ENCODE measurements at places on chromosomes 1 and 21.

GRCh38 chr1:2337081-2337480 lies 54.3 kb downstream of the MORN1 start:
- DNase-seq: no peak

GRCh38 chr1:10717296-10718082 lies 79.0 kb downstream of the CASZ1 start:
- no peak for DNase-seq

DNA sequence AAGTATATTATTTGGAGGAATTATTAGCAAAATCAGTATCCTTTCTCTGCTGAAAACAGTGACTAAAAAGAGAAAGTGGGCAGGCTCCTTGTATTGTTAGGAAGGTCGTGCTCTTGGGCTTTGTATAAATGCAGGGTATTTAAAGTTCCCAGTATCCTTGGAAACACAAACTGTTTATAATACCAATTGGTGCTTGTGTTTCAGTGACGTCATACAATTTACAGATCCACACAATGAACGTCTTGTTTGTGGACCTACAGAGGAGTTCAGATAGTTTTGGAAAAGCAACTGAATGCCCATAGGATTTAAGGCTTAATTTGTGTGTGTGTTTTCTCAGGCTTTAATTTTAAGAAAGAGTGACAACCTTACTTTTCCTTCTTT lies 168.2 kb downstream of the RASAL2 start:
- DNase-seq: no peak

GRCh38 chr1:99598738-99599411 lies 47.0 kb upstream of the PALMD start:
- DNase-seq: no peak

DNA sequence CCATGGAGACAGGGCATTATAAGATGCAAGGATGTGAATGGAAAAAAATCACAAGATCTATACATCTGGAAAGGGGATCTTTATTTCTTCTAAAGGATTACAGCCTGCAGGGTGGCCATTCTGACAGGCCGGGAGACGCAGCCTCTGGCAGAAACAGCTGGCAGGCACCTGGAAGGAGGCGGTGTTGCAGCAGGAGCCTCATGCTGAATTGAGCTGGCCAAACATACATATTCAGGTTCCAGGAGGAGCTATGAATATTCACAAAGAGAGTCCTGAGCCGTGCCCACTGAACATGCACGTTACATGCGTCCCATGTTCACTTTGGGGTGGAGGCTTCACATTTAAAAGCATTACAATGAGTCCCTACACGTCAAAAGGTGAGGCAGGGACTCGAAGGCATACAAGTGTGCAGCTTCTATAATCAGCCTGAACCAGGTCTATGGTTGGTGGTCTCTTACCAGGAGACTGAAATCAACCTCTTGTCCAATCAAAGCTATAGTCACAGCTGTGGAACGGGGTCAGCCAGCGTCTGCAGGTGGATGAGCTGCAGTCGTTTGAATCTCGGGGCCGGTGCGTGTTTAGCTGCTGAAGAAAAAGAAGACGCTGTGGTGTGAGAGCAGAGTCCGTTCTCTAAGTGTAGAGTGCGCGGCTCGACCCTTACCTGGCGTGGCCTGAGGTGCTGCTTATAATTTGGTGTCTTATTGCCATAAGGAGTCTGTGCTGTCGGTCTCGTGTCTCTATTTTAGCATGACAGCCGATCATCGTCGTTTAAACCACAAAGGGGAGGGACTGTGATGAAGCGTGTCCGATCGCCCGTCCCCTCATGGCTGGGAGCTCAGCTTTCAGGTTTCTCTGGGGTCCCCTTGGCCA lies 183.0 kb downstream of the ETS2 start:
- DNase-seq: no peak

DNA sequence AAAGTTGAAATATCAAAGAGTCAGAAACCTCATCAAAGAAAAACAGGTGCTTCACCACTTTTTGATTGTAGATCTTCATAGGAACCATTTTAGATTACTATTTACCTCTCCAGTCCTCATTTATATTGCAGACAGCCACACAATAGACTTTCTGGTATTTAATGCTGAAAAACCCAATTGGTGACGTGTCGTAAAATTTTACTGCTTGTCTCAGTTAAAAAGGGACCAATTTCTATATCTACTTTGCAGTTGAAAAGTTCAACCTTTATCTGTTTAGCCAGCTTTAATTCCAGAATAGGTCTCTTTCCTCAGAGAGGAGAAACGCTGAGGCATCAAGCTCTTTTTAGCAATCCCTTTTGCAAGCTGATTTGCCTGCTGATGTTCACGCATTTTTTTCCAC lies 1722.4 kb downstream of the PLA2G4A start:
- no peak for DNase-seq

- no peak for DNase-seq
Observed at GRCh38 chr1:212504171-212504803, 71.6 kb downstream of the NENF start.

- DNase-seq: no peak
Observed at GRCh38 chr1:162353702-162354101, 23.0 kb downstream of the SPATA46 start.

DNA sequence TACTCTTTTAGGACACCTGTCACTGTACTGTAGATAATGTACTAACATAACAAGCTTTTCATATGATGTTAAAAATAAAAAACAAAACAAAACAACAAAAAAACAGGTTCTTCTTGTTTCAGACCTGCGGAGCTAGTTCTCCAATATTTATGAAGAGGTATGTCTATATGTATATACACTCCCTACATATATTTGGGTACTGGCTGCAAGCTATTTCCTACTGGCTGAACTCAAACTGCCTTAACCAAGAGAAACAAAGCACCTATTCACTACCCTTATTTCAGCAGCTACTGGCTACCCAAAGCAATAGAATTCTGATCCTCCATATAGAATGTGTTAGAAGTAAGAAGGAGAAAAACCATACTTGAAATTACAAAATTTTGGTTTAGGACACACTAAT lies 73.5 kb downstream of the ABL2 start:
- DNase-seq: no peak

- DNase-seq: no peak
Observed at GRCh38 chr1:21518774-21519455, 9.7 kb downstream of the ALPL start.

- DNase-seq: no peak
Observed at GRCh38 chr1:114669562-114670082, at the start of gene DENND2C. TSS of gene DENND2C (minus strand) at chr1:114670049. CDS start at chr1:114625984, 44,065 bp downstream.

GRCh38 chr1:207882692-207883091 lies 28.2 kb downstream of the CD34 start:
- no peak for DNase-seq

- DNase-seq: no peak
Observed at GRCh38 chr1:234537236-234537635, 58.3 kb upstream of the TARBP1 start.

DNA sequence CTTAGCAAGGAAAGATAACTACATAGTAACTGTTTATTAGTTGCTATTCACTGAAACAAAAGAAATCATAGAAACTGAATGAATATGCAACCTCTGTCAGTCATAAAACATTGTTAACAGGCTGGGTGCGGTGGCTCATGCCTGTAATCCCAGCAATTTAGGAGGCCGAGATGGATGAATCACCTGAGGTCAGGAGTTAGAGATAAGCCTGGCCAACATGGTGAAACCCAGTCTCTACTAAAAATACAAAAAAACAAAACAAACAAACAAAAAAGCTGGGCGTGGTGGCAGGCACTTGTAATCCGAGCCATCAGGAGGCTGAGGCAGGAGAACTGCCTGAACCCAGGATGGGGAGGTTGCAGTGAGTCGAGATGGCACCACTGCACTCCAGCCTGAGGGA lies 44.1 kb downstream of the CRB1 start:
- no peak for DNase-seq

DNA sequence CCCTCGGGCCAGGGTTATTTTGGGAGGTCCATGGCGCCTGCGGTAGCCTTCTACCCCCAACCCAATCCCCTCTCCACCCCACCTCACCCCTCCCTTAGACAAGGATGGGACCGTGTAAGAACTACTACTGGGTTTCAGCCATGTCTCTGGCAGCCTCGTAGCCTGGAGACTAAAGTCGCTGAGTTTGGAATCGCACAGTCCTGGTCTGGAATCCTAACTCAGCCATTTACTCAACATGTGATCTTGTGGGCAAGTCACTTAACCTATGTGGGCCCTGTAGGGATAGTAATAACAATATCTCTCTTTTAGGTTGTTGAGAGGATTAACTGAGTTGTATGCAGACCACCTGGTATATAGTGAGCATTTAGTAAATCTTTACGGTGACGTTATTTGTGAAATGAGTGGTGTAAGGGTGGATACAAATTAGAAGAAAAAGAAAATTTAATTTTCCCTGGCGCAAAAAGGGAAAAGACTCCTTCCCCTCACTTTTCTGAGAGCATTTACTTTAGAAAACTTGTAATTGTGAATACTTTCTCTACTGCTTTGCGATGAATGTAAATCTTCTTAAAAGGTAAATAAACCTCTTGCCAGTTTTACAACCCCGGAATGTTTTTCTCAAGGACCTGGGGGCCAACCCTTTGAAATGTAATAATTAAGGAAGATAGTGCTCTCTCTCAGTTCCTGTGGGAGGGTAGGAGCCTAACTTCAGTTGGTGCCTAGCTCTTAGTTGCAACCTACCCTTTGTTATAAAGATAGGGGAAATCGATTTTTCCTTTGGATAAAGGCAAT lies 615 bp upstream of the MRPS15 start:
- DNase-seq: no peak

GRCh38 chr21:34890724-34891612 lies 158.1 kb downstream of the RUNX1 start:
- no peak for DNase-seq

DNA sequence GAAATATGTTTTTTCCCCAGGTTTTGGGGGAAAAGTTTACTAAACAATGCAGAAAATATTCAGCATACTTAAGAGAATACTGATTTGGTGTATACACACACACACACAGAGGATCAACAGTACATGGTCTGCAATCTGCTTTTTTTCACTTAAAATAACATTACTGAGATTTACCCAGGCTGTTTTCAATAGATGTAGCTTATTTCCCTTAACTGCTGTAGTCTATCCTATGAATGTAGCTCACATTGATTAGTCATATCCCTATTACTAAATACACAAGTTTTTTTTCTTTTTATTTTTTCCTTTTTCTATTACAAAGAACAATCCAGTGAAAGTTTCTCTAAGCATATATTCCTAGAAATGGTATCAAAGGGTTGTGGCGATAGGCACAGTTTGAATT lies 266.7 kb upstream of the GREM2 start:
- DNase-seq: no peak

DNA sequence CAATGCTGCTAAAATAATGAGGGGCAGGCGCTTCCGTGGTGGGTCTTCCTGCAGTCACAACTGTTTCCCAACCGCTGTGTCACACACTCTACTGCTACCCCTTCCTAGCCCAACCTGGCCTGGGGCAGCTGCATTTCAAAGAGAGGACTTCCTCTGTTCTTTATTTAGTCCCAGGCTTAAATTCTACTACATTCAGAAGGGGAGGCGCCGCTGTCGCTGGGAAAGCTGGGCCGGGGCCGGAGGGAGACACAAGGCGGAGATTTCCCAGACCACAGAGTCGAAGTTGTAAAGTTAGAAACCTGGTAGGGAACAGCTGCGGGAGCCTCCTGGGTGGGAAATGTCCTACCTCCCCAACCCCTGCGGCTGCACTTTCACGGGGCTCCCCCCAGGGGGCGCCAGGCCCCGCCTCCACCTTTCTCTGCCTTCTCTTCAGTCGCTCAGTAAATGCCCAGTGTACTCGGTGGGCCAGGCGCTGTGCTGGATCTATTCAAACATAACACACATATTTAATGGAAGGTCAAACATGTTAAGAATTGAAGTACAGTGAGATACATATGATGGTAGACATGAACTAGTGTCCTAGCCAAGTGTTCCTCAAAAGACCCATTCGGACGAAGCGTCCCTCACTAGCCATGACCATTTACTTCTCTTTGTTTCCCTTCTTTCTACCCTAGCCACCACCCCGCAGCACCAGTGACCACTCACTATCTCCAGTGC lies 23.1 kb downstream of the DYRK3 start:
- DNase-seq: no peak

DNA sequence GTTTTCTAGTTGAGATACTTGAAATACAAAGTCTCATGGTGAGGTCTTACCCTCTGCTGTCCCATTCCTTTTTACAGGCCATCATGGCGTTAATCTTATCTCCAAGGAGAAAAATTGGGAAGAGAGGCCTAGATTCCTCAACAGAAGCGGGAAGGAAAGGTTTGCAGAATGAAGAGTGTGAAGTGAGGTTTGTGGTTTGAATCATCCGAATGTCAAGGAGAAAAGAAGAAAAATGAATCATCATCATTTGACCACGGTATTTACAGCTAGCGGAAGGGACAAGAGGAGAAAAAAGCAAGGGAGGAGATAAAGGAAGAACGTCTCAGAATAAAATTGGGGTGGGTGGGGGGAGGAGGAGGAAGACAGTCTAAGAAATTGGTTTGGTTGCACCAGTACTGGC lies 935 bp upstream of the COG2 start:
- no peak for DNase-seq

- no peak for DNase-seq
Observed at GRCh38 chr1:201504179-201504631, 2.7 kb downstream of the CSRP1 start.

DNA sequence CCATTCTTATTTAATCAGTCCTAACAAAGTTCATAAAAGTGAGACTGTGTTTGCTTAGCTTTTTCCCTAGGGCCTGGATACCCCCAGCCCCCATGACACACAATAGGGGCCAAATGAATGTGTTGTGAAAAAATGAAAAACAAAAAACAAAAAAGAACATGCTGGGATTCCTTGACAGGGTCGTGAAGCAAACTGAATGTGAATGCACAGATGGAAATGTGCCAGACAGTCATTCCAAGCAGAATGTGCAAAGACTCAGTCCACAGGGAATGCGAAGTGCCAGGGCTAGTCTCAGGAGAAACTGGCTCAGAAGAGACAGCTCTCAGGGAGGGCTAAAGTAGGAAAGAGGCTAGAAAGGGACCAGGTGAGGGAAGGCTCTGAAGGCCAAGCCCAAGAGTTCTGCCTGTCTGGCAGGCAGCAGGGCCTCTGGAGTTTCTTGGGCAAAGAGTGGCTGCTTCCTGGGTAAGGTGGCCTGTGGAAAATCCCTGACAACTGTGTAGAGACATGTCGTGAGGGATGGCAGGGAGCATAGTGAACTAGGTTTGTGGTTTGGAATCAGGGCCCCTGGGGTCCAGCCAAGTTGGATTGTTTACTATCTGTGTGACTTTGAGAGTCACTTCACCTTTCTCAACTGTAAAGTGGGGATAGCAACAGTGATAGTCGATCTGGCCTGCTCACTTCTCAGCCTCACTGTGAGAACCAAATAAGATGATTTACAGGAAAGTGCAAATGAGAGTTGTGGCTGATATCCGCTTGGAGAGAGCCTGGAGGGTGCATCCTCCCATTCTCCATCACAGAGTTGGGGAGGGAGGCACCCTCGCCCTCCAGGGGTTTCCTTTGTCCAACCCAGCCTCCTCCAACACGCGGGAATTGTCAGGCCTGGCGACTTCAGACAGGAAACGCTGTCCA lies 1.2 kb upstream of the ADAM15 start:
- no peak for DNase-seq

GRCh38 chr1:38512789-38513188 lies 346.8 kb downstream of the RRAGC start:
- no peak for DNase-seq

GRCh38 chr1:118618618-118619340 lies 369.4 kb downstream of the TBX15 start:
- no peak for DNase-seq
